HTR-8/SVneo (cell line): ENCODE measurements at places on chromosomes 2 and 18.

DNA sequence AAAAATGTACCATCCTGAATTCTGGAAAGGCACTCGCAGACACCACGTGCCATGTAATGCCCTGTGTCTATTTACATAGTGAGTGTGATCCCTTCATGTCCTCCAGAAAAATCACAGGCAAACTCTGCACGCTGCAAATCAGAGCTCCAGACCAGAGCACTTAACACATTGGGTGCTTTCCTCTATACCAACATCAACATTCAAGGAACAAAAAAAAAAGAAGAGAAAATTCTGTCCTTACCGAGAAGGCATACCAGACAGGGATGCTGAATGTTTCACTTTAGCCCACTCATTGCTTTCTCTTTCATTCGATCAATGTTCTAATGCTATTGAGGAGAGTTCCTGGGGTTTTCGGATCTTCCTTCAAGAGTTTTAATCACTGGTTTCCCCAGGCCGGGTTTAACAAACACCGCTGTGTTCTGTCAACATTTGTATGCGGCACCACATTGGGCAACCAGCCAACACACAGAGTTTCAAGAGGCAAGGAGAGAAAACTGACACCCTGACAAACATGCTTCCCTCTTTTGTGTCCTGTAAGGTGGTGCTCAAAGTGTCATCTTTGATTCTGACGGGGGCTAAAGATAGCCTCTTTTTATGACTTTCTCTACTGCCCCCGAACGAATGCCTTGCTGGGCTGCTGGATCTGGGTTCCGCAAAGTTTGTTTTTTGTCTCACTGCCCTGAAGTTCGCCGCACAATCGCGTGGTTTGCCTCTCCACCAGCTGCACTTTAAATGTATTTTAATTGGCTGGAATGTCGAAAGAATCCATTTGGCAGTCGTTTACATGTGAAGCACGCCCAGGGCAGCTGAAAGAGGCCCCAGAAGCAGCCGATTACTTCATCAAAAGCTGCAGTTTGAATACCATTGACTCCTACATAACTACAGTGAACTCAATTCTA lies 106.4 kb upstream of the NCKAP5 start:
- peak; percentile 17 for DNase-seq

DNA sequence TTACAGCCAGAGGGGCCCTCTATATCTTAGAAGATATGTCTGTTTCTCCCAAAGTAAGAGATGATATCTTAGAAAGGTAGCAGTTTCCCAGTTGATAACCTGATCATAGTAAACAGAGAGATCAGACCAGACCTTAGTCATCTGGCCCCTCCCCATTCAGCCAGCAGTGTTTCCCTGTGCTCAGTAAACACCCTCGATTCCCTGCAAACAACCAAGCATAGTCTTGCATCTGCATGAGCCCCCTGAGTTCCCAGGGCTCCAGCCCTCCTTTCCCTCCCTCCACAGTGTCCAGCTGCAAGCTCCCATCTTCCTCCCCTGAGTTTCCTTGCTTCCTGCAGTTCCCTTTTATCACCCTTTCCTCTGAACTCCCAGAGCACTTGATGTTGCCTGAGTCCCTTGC lies 20.3 kb downstream of the NRP2 start:
- no peak for DNase-seq

DNA sequence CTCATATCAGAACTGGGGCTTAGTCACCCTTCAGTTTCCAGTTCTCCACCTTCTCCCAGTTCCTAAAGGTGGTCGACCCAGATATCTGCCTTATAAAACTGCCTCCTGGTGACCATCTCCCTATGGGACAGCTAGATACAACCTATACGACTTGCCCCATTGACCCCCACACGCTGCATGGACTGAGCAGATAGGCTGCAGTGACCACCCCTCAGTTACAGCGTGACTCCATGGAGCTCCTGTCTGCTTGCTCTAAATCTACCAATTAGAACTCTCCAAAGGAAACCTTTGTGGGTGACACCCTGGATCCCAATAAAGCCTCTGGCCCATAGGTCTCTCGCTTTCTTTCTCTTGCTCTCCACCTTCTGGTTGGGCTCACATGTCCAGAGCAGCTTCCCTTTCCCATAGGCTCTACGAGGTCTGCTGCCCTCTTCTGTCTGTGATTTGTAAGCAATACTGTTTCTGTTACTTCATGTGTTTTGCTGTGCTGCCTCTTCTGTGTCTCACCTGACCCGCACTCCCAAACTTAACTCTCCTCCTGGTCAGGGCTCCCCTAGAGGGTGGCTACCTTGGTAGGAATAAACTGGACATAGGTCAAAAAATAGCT lies 971.3 kb upstream of the FAM98A start:
- peak; percentile 18 for DNase-seq

- DNase-seq = no peak
Observed at GRCh38 chr2:120875431-120875830, 139.8 kb downstream of the GLI2 start.

DNA sequence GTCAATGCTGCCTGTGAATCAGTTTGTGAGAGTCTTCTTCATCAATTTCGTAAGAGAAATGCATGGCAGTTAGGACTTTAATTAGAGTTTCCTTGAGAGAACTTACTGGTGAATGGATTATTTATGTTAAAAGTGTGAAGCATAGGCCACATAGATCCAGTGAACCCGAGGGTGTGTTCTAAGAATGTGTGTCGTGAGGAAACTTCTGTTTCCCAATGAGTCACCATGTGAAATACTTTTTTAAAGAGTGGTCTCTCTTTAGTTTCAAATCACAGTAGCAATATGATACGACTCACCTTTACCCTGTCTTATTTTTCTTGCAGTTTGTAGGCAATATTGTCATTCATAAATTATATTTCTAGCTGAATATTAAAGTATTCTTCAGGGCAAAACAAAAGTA lies 18.5 kb downstream of the THSD7B start:
- DNase-seq = no peak

GRCh38 chr2:8650256-8650655 lies 31.6 kb upstream of the ID2 start:
- DNase-seq = no peak

DNA sequence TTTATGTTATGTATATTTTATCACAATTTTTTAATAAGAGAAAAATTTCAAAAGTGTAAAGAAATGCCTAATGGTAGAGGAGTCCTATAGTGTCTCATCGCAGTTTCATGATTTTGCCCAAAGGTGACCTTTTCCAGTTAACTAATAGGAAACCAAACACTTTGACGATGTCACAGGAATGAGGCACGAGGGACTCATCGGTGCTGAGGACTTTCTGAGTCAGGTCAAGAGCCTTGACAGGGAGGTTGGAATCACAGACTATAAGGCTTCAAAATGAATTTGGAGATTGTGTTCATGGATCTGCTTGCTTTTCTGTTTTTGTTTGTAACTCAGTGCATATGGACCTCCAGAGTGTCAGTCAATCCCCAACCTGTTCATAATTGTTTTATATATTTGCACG lies 15.1 kb upstream of the RTTN start:
- no peak for DNase-seq

GRCh38 chr2:23211987-23212583 lies 172.9 kb upstream of the KLHL29 start:
- DNase-seq = no peak

- DNase-seq = no peak
Observed at GRCh38 chr2:152492131-152492530, 157.2 kb downstream of the FMNL2 start.

DNA sequence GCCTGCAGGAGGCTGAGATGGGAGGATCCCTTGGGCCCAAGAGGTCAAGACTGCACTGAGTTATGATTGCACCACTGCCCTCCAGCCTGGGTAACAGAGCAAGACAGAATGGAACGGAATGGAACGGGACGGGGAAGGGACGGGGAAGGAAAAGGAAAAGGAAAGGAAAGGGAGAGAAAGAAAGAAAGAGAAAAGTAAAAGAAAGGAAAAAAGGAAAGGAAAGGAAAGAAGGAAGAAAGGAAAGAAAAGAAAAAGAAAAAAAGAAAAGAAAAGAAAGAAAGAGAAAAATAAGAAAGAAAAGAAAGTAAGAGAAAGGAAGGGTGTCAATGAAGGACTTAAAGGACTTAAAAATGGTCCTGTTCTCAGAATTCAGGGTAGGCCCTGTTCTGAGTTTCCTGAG lies 4.3 kb upstream of the SPOPL start:
- DNase-seq = no peak

DNA sequence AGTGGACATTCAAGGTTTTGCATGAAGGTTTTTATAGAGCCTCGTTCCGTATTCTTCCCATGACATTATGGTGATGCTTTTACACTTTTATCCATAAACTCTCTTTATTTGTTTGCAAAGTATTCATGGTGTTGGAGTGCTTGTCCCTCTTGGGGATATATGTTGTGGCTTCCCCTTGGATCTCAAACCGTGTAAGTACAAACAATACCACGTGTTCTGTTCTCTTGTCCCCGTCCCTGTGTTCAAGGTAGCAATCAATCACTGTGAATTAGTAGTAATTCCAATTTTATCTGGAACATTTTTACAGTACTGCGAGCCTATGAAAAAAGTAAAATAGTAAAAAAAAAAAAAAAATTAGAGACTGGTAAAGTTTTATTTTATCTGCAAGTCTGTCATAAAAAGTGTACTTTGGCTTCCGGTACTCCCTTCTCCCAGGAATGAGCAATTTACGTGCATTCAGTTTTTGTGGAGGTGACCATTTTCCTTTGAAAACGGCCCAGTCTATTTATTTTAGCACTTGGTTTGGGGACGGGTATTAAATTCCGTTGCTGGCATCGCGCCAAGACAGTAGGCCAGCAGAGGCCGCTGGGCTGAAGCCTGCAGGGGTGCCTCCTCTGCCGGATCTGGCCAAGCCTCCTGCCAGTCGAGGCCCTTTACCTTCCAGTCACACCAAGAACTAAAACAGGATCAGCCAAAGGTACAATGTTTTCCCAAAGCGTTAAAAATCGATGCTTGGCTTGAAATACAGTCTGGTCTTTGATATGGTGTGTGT lies 175.7 kb downstream of the SOCS6 start:
- peak; percentile 40 for DNase-seq

- DNase-seq = no peak
Observed at GRCh38 chr18:33755931-33756560, 178.0 kb downstream of the ASXL3 start.

GRCh38 chr18:7062811-7063210 lies 54.8 kb downstream of the LAMA1 start:
- DNase-seq = no peak

- no peak for DNase-seq
Observed at GRCh38 chr18:23277399-23277798, 142.1 kb downstream of the CABLES1 start.

DNA sequence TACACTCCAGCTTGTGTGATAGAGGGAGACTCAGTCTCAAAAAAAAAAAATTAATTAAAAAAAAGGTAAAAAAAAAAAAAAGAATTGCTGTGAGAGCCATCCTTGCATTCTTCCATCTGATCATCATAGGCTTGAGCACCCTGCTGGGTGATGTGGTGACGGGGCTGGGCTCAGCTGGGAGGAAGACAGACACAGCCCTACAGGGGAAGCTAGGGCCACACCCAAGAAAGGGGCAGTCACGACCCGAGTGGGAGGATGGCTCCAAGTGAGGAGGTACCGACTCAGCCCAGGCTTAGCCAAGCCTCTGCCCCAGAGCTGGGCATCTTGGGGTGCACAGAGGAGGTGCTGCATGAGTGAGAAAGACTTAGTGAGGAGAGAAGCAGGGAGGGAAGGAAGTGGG lies 165.5 kb downstream of the SH3RF3 start:
- DNase-seq = no peak

GRCh38 chr2:165827016-165827920 lies 33.2 kb upstream of the GALNT3 start:
- no peak for DNase-seq

- DNase-seq = no peak
Observed at GRCh38 chr2:286774-287392, 1.0 kb downstream of the ALKAL2 start.

- DNase-seq = no peak
Observed at GRCh38 chr18:2956056-2956455, 56.9 kb downstream of the LPIN2 start.

- DNase-seq = no peak
Observed at GRCh38 chr2:219325657-219326315, 6.8 kb downstream of the RESP18 start.

GRCh38 chr18:61869636-61870035 lies 23.2 kb downstream of the RNF152 start:
- DNase-seq = no peak

DNA sequence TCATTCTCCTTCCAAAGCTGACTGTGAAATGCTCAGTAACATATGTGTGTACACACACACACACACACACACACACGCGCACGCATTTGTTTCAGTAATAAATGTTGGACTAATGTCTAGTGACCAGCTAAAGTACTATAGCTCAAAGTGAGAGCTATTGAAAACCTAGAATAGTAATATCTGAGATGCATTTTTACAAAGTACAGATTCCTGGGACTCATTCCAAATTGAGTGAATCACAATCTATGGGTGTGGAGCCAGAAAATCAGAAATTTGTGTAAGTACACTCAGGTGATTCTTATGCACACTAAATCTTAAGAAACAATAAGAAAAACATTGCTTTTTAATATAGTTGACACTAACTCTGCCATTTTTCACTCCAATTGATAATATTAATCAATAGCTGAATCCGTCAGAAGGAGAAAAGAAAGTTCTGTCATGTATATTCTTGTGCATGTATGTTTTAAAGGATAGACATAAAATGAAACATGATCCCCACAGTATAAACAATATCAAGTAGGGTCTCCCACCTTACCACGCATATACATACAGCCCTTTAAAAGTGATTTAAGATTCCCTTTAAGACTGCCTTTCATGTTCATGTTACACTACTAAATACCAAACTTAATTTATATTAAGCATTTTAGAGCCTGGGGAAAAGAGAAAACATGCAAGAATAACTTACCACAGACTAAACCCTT lies 123.5 kb downstream of the ATAD2B start:
- DNase-seq = no peak

- DNase-seq = no peak
Observed at GRCh38 chr2:183163821-183164649, 39.8 kb downstream of the NUP35 start.

DNA sequence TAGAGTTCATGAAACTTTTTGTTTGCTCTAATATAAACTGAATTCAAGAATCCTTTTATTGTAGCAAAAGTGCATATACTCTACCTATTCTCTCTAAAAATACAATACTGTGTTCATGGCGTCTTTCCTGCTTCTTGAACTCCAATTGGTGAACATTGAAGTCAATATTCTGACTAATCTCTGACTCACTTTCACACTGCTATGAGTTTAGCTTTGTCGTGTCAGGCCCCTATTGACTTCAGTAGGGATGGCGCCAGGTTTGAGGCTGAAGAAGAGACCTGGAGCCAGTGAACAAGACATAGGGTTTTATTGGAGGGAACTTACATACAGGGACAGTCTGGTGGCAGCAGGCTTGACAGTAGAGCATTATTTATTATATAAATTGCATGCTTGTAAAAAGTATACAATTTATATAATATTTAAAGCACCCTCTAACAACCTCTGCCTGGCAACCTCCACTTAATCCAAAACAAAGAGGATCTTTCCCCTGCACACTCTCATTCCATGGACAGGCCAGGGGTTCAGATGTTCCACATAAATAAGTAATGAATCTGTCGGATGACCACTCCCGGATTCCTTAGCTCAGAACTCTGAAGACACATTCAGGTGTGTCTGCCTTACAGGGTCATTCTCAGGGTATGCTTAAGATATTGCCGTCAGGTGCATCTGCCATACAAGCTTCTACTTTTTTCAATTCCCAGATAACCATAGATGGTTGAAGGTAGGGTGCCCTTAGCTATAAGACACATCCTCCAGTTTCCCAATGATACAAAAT lies 141.0 kb downstream of the CERS6 start:
- DNase-seq = no peak
